ENCODE measurements at places on chromosomes 16 and 17. TPM values are rescaled to one million over a fixed set of nuclear protein-coding genes. Genes with fewer than 3 reads are reported as not detected.

DNA sequence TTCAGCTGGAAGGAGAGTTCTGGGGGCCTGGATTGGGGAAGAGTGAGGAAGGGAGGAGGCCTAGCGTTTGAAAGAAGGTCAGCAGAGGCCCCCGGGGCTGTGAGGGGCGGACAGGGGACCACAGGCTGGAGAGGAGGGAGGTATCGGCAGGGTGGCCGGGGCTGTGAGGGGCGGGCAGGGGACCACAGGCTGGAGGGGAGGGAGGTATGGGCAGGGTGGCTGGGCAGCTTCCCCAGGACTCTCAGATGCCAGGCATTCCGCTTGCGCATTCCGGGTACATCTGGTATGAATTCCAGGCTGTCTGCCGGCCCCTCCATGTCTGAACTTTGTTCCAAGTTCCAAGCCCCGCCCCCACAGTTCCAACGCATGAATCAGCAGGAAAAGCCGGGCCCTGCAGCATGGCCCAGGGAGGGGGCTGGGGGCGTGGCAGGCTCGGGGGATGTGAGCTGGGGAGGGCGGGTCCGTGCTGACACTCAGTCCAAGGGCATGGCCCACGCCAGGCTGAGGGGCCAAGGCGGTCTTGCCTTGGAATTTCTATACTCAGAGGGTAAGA, 4.3 kb upstream of the TLCD2 start:
- H3K27me3 ChIP-seq = no peaks in the 10 kb centered on the region
- no peaks in the 10 kb centered on the region for H3K36me3 ChIP-seq
- H3K4me3 ChIP-seq = peak overlapping the region; percentile 93
- H3K4me1 ChIP-seq = peaks cover 24% of the 10 kb centered on the region
- DNase-seq = peak; percentile 97

DNA sequence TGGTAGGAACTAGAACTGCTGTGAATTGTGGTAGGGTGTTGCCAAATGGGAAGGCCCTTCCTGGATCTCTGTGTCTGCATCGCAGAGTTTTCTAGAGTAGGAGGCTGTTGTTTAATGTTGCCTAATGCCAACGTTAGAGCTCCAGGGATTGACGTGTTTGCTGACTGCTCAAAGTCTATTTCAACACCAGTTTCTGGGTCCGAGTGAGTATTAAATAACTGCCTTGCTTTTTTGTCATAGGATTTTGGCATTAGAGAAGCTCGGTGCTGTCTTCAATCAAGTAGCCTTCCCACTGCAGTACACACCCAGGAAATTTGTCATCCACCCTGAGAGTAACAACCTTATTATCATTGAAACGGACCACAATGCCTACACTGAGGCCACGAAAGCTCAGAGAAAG, 40.0 kb downstream of the SF3B3 start:
- no peaks in the 10 kb centered on the region for H3K27me3 ChIP-seq
- H3K36me3 ChIP-seq = peaks cover 92% of the 10 kb centered on the region
- no peaks in the 10 kb centered on the region for H3K4me1 ChIP-seq
- no peak for DNase-seq

DNA sequence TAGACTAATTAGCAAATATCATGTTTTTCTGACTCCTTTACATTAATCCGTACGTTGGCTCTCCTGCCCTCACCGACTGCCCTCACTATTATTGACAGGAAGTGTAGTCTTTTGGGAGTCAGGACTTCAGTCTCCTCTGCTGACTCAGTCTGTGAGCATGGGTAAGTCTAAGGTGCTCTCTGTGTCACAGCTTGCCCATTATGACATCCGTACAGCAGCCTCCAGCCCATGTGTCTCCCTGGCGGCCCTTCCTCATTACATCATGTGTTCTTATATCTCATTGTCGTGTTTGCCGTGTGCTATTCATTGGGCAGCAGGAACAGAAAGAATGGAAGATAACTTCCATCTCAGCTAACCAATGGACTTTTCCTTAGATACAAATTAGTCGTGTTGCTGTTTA, 77.5 kb downstream of the MRTFB start:
- peak overlapping the region; percentile 29 for H3K27ac ChIP-seq
- no peaks in the 10 kb centered on the region for H3K4me1 ChIP-seq
- no peaks in the 10 kb centered on the region for H3K27me3 ChIP-seq
- no peak for DNase-seq

DNA sequence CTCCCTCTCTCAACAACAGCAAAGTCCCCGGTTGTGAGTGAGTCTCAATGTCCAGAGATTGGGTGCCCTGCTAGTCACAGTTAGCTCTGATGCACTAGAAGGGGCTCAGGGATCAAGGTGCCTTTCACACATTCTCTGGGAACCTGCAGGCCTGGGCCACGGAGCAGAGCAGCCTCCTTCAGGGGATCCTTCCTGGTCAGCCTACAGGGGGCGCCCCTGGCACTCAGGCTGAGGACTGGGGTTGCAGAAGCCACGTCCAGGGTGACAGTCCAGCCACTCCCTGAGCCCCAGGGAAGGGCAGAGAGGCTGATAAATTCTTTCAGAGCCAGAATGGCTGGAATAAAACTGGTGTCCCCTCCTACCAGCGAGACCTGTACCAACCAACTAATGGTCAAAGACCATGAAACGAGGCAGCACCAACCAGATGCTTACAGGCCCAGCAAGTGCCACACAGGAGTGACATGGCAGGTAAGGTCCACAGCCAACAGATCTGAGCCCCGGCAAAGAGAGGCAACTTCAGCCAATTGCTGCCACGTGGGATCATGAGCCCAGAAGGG, 43.5 kb downstream of the ST3GAL2 start:
- H3K36me3 ChIP-seq = peaks cover 13% of the 10 kb centered on the region
- peak; percentile 93 for DNase-seq
- no peak overlapping the region for H3K4me3 ChIP-seq
- H3K27me3 ChIP-seq = no peaks in the 10 kb centered on the region
- H3K27ac ChIP-seq = peak overlapping the region; percentile 68
- H3K4me1 ChIP-seq = no peaks in the 10 kb centered on the region

- H3K4me3 ChIP-seq = no peak overlapping the region
- no peaks in the 10 kb centered on the region for H3K4me1 ChIP-seq
- no peaks in the 10 kb centered on the region for H3K36me3 ChIP-seq
- H3K27me3 ChIP-seq = peaks cover 3% of the 10 kb centered on the region
These were observed 24.9 kb downstream of the HSD17B2 start for GRCh38 chr16:82059983-82060421.

- peaks cover 30% of the 10 kb centered on the region for H3K36me3 ChIP-seq
- H3K27ac ChIP-seq = peak overlapping the region; percentile 24
- no peak for DNase-seq
- H3K27me3 ChIP-seq = no peaks in the 10 kb centered on the region
- H3K4me3 ChIP-seq = no peak overlapping the region
These were observed 42.8 kb downstream of the COG7 start for GRCh38 chr16:23410176-23410575.

DNA sequence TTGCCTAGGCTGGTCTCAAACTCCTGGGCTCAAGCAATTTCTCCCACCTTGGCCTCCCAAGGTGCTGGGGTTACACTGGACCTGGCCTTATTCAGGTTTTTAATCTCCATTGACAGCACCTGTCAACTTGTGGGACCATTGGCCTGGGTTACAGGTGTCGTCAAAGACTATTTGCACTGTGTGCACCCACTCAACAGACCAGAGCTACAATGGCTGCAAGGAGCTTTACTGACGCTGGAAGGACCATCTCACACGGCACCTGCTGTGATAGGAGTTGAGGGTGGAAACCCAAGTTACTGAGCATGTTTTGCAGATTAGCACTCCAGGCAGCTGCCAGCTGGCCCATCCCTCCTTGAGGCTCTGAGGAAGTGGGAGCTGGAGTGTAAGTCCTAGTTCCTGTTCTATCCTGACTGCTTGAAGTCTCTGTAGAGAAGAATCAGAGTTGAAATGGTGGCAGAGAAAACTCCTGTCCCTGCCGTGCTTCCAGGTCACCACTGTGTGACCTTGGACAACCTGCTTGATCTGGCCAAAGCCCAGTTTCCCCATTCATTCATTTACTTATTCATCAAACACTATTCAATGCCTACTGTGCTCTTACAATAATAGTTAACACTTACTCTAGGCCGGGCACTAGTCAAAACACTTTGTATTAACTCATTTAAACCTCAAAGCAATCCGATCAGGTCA, 42.4 kb upstream of the LONP2 start:
- H3K4me3 ChIP-seq = no peak overlapping the region
- no peak for DNase-seq
- H3K27ac ChIP-seq = no peak overlapping the region
- no peaks in the 10 kb centered on the region for H3K27me3 ChIP-seq
- no peaks in the 10 kb centered on the region for H3K36me3 ChIP-seq

MEOX1 gene
- not detected for total RNA-seq

HBA1 gene
- total RNA-seq = 3.1 TPM

SOCS7 gene
- 32.3 TPM for total RNA-seq

KRTAP4-5 gene
- total RNA-seq = not detected

DOC2A gene
- 16.4 TPM for total RNA-seq
